Effector memory CD4-positive, alpha-beta T cell (primary cell): ENCODE measurements at places on chromosomes 4 and X.

- no peak overlapping the region for H3K27ac ChIP-seq
- no peaks in the 10 kb centered on the region for H3K4me1 ChIP-seq
These were observed 218.6 kb upstream of the GK2 start for GRCh38 chr4:79626611-79627010.

- no peaks in the 10 kb centered on the region for H3K27me3 ChIP-seq
- DNase-seq: no peak
- no peaks in the 10 kb centered on the region for H3K36me3 ChIP-seq
- H3K4me3 ChIP-seq: no peak overlapping the region
These were observed 114.1 kb downstream of the MXRA5 start for GRCh38 chrX:3232262-3232923.

DNA sequence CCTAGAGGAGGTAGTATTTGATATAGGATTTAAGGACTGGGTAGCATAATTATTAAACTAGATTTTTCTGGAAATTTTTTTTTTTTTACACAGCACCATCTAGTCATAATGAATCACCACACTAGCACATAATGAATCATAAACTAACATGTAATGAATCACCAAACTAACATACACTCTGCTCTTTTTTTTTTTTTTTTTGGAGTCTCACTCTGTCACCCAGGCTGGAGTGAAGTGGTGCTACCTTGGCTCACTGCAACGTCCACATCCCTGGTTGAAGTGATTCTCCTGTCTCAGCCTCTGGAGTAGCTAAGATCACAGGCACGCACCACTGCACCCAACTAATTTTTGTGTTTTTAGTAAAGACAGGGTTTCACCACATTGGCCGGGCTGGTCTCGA is 92.5 kb downstream of the FAM13A start:
- no peak for DNase-seq
- no peaks in the 10 kb centered on the region for H3K27me3 ChIP-seq
- H3K27ac ChIP-seq: no peak overlapping the region
- no peak overlapping the region for H3K4me3 ChIP-seq
- no peaks in the 10 kb centered on the region for H3K36me3 ChIP-seq

DNA sequence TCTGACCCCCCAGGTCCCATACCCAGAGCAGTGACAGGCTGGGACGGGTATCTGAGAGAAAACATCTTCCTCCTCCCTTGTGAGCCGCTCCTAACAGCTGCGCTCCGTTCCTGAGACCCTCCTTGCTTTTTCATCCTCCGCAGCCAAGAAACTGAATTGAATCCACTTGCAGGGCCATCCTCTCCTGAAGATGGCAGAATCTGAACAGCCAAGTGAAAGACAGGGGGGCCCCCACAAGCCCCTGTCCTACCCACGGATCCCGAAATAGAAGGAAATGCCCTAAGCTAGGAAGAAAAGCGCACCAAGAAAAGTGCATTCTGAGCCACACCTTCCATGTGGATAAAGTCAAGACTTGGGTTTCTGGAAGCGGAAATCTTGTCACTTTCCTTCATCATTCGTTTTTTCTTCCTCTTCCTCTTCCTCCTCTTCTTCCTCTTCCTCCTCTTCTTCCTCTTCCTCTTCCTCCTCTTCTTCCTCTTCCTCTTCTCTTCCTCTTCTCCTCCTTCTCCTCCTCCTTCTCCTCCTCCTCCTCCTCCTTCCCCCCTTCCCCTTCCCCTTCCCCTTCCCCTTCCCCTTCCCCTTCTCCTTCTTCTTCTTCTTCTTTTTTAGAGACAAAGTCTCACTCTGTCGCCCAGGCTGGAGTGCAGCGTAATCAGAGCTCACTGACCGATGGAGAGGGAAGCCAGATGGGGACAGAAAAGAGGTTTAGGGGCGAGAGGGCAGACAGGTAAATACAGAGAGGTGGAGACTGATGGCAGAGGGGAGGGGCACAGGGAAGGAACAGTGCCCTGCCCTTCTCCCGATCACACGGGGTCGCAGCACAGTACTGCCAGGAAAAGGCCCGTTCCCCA is 86.0 kb upstream of the WWC2 start:
- H3K4me1 ChIP-seq: no peaks in the 10 kb centered on the region
- no peak overlapping the region for H3K4me3 ChIP-seq
- no peaks in the 10 kb centered on the region for H3K36me3 ChIP-seq
- no peak for DNase-seq
- H3K27me3 ChIP-seq: no peaks in the 10 kb centered on the region

DNA sequence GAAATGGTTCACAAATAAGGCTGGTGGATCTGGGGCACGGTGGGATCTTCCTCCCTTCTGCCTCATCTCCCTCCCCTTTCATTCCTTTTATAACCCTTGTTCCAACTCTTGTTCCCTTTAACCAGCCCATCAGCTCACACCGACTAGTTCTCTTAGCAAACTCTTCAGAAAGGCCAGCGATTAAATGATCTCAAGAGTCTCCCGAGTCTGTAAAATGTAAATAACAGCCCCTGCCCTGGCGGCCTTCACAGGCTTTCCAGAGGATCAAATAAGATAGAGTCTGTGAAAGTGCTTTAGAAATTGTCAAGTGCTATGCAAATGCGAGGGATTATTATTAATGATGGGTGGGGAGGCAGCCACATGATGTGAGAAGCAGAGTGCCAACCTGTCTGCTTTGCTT is 27.1 kb downstream of the TSC22D3 start:
- H3K4me3 ChIP-seq: no peak overlapping the region
- H3K4me1 ChIP-seq: no peaks in the 10 kb centered on the region
- no peak for DNase-seq
- no peaks in the 10 kb centered on the region for H3K27me3 ChIP-seq

DNA sequence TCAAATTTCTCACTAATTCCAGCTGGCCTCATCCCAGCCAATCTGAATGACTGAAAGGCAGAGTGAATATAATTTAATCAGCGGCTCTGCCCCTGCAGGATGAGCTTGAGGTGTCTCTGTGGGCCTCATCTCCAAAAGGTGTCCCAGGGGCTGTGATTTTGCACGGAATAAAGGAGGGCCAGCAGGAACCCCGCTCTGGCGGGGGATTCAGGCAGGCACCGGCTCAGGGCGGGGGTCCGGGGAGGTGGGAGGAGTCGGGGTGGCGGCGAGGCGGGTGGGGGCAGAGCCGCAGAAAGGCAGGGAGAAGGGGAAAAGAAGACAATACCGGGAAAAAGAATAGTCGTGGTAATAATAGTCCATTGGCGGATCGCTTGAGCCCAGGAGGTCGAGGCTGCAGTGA is 16.0 kb upstream of the ERCC6L start:
- no peak overlapping the region for H3K27ac ChIP-seq
- no peaks in the 10 kb centered on the region for H3K36me3 ChIP-seq
- no peaks in the 10 kb centered on the region for H3K27me3 ChIP-seq
- DNase-seq: no peak
- H3K4me1 ChIP-seq: no peaks in the 10 kb centered on the region

- H3K4me1 ChIP-seq: no peaks in the 10 kb centered on the region
- no peaks in the 10 kb centered on the region for H3K36me3 ChIP-seq
- no peak overlapping the region for H3K4me3 ChIP-seq
- H3K27ac ChIP-seq: no peak overlapping the region
- no peaks in the 10 kb centered on the region for H3K27me3 ChIP-seq
These were observed 18.8 kb upstream of the YTHDC1 start for GRCh38 chr4:68368691-68369131.
